ENCODE measurements at places on chromosomes 6 and 20.

- DNase-seq: peak; percentile 17
Observed at GRCh38 chr6:70956451-70957283, at the start of gene B3GAT2. TSS of gene B3GAT2 (minus strand) at chr6:70957060. CDS start at chr6:70956429, 631 bp downstream.

GRCh38 chr6:11729076-11729475, 49.5 kb downstream of the ADTRP start:
- DNase-seq: no peak

DNA sequence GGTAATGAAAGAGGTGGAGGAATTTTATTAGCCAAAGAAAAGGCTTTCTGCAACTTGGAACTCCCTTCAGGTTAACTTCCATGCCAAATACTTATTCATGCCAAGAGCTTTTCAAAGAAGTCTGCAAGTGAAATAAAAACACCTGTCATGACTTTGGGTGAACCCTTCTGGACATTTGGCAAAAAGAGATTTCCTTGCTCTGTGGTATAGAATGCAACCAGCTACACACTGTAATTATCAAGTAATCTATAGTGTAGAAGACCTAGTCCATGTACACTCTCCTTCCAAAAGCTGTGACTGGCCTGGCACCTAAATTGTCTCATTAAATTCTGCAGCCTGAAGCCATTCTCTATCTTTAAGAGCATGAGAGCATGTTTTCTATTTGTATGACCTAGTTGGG, 232.3 kb downstream of the COL12A1 start:
- DNase-seq: no peak

DNA sequence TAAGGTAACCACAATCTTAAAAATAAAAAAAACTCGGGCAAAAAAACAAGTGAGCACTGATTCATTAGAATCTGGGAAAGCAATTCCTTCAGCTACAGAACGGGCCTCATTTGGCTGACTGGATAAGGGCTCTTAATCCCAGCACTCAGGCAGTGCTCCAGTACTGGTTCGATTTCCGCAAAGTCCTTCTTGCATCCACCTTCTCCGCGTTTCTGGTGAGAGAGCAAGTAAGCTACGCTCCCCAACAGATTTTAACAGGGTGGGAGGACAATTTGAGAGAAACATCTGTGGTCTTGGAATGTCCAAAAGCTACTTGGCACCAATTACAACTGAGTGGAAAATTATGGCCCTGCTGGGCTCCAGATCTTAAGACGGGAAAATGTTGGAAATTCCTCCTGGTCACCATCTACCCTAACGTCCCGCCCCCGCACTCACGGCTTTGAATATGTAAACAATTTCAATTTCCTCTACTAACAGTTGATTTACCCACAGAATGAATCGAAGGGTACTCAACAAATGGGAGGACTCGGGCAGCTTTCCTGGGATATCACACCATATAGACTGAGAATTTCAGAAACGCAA, 18.1 kb upstream of the ZSCAN9 start:
- DNase-seq: no peak

DNA sequence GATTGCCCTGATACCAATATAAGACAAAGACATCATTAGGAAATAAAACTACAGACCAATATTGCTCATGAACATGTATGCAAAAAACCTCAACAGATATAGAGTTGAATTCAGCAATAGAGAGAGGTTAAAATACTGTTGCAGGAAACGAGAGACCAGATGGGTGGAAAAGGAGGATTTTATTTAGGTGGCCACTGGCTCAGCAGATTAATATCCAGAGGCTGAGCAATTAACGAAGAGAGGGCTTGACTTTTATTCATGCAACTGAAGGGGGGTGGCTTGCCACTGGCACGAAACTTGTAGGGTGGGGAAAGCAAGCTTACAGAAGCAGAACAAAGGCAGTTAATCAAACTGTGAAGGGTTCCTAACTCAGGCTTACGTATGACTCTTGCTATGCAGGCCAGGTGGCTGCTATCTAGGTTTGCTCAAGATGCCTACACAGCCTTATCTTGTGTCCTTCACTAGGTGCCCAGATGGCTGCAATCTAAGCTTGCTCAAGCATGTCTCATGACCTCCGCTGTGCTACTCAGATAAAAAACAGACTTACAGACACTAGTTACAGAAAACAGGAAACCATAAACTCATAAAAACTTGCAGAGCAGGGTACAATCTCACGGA, 126.4 kb downstream of the MMUT start:
- no peak for DNase-seq

- DNase-seq: no peak
Observed at GRCh38 chr20:20304942-20305341, 63.0 kb upstream of the INSM1 start.

DNA sequence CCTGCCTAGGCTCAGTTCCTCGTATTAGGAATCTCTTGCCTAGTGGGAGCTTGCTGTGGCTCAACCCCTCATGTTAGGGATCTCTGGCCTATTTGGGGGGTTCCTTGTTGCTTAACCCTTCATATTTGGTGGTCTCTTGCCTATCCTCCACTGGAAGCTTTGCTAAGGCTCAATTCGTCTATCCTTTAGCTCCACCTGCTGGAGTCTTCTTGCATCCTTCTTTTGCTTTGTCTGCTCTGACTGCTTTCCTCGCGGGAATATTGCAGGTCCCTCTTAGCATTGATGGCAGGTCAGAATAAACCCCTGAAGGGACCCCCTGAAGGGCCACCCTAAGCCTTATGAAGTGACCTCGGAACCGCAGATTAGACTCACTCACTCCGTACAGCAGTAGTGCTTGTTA, 203.0 kb upstream of the TBX18 start:
- DNase-seq: peak; percentile 59

DNA sequence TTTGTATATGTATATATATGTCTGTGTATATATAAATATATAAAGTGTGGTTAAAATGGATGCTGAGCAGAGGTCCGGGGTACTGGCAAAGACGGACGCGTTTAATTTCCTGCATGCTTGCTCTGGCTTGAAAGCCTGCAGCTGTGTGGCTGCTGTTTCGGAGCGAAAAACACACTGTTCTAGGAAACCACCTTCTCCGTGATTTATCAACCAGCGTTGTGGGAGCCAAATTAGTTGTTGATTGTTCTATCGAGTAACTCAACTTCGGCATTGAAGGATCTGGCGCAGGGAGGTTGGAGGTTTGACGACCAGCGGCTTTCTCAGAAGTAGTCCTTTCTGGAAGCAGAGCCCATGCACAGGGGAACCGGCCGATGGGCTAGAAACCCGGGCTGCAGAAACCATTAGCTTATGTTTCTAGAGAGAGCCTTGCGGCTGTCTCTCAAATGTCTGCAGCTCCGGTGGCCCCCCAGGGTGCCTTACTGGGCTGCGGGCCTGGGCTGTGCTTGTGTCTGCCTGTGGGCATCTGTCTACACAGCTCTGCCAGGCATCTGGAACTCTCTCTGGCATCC, 81.8 kb downstream of the EDN3 start:
- no peak for DNase-seq

- DNase-seq: no peak
Observed at GRCh38 chr6:43187821-43188220, 5.8 kb downstream of the CUL9 start.

GRCh38 chr20:58891086-58891717, 38.7 kb downstream of the GNAS start:
- peak; percentile 84 for DNase-seq

DNA sequence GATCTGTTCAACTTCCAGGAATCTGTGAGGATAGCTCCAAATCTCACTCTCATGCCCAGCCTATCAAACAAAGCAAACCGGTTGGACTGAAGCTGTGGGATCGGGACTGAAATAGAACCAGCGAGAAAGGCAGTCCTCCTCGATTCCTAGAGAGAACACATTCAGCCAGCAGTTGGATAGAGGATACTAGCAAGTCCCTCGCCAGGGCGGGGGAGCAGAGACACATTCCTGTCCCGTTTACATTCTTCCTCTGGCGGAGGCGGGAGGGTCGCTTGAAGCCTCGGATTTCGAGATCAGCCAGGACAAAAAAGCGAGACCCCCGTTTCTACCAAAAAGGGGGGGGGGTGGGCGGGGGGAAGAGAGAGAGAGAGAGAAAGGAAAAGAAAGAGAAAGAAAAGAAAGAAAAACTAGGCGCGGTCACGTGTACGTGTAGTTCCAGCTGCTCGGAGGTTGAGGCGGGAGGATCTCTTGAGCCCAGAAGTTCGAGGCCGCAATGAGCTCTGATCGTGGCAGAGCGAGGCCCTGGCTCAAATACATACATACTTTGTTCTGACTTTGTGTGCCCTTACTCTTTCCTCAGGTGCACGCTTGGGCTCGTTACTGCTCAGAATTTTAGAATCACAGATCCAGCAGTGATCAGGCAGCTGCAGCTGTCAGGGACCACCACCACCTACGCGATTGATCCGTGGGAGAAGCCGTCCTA, 19.5 kb downstream of the ZNF311 start:
- peak; percentile 98 for DNase-seq

DNA sequence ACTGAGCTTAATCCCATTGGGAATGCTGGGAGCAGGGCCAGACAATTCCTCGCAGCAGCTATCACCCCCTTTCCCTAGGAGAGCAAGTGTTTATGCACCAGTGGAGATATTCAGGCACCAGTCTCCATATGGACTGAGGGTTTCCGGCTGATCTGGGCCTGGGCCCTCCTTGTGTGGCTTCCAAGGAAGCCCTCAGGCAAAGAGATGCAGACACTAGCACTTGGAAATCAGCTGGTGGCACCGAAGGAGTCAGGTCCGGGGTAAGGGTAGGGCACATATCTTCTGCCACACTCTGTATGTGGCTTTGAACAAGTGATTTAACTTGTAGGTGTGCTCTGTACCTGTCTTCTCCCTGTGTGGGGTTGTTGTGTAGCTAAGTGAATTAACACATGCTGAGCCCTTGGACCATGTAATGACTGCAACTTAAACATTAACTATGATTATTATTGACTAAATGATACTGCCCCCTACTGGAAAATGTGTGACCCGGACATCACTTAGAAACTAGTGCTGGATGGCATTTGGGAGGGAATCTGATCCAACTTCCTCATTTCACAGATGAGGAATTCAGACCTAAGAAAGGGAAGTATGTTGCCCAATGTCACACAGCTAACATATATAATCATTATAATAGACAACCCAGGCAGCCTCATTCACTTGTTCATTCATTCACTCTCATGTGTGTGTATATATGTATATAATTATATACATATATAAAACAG, 19.3 kb upstream of the WFDC2 start:
- DNase-seq: peak; percentile 44

GRCh38 chr6:22141241-22141745, 155.5 kb downstream of the PRL start:
- no peak for DNase-seq

DNA sequence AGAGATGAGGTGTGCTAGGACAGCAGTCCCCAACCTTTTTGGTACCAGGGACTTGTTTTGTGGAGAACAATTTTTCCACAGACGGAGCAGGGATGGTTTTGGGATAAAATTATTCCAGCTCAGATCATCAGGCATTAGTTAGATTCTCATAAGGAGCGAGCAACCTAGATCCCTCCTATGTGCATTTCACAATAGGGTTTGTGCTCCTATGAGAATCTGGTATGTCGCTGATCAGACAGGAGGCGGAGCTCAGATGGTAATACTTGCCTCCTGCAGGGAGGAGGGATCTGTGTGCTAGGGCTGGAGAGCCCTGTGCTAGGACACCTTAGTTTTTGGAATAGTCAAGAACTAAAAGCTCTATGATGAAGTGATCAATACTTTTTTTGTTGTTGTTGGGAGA, 2.5 kb downstream of the SMIM13 start:
- peak; percentile 61 for DNase-seq

DNA sequence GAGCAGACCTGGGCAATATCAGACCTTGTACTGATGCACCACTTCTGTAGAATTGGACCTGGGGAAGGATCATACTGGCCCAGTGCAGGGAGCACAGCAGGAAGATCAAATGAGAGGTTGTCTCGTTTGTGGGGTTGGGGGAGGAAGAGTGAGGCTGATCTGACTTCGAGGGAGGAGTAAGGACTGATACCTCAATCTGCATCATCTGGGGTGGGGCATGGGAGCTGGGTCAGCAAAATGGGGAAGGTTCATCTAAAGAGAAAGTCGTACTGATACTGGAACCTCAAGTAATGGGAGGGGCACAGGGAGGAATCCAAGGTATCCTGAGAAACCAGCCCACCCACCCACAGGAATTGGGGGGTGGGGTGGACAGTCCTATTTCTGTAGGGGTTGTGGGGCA, 3.7 kb downstream of the RNF39 start:
- DNase-seq: no peak

DNA sequence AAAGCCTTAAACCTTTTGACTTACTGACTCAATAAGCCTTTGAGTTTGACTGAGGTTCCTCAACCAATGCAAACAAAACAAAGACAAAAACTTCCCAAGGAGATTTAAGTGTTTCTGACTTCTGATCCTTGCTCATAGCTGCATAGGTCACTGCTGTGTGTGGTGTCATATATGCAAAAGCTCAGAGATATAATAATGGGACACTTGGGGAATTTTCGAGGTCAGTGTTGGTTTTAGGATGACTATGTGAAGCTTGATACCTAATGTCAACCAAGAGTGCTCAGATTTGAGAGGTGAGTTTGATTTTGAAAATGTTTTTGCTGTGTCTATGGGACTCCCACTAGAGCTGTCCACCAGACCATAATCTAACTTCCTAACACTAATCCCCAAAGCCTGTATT, 26.2 kb downstream of the ZKSCAN8 start:
- DNase-seq: no peak

Measured in fibroblast of skin of back (primary cell).